H7 (cell line): ENCODE measurements at places on chromosomes 5 and 9. TPM values are rescaled to one million over a fixed set of nuclear protein-coding genes. Genes with fewer than 3 reads are reported as not detected.

GRCh38 chr5:81751836-81752643, 1.1 kb upstream of the SSBP2 start:
- DNase-seq, result no peak

DNA sequence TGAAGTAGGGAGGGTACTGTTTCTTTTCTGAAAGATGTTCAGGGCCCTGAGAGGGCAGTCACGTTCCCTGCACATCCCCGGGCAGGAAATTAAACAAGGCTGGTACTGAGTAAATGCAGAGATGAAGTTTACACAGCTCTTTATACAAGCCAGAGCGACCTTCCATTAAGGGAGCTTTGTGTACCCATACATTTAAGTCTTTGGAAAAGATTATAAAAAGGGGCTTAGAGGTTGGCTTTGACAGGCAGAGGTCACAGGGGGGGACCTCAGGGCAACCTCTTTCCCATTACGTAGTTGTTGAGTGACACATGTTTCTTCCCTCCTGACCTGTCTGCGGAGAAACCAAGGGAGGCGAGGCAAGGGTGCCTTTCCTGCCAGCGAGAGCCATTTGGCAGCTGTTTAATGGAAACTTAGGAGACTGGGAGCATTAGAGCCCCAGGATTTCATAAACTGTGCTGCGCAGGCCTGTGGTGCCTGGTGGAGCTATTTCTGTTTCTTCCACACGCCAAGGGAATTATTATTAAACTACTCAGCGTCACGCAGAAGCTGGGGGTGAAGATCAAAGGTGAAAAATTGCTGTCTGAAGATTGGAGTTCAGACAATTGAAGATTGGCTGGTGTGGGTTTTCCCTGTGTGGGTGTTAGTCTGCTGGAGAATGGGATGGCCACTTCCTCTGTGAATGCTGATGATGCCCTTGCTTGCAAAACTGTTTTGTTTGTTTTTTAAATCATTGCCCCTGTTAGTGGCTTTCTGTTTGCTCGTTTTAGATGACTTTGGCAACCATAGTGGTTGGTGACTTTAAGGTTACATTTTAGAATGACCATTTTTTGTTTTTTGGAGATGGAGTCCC, 3.2 kb upstream of the SMIM32 start:
- no peak for DNase-seq

DNA sequence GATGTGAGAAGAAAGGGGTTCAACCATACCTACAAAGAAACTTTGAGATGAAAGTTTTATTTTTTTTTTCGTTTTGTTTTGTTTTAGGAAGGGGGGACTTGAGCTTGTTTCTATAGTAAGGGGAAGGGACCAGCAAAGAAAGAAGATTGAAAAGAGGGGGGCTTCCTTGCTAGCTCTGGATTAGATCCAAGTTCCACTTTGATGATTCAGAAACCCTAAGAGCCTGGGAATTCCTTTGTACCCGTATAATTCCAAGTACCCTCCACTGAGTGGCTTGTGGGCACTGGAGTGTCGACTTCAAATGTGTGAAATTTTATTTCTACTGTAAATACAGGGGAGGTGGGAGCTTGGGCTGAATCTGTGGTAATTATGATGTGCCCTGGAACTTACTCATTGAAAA, 10.9 kb downstream of the MAMDC2 start:
- DNase-seq, result no peak

- DNase-seq, result no peak
Observed at GRCh38 chr5:153299891-153300290, 190.6 kb upstream of the GRIA1 start.

TYRP1 gene
- 0.26 and 0.59 TPM in 2 replicates for total RNA-seq

GFRA3 gene
- 0.45 and 1.0 TPM in 2 replicates for total RNA-seq
